ENCODE measurements at places on chromosomes 16 and 17.
A peak's percentile ranks its signal among the peaks of the same experiment; 100 is the strongest.

GRCh38 chr17:61448042-61448441, 4.2 kb upstream of the TBX4 start:
- DNase-seq, result no peak

DNA sequence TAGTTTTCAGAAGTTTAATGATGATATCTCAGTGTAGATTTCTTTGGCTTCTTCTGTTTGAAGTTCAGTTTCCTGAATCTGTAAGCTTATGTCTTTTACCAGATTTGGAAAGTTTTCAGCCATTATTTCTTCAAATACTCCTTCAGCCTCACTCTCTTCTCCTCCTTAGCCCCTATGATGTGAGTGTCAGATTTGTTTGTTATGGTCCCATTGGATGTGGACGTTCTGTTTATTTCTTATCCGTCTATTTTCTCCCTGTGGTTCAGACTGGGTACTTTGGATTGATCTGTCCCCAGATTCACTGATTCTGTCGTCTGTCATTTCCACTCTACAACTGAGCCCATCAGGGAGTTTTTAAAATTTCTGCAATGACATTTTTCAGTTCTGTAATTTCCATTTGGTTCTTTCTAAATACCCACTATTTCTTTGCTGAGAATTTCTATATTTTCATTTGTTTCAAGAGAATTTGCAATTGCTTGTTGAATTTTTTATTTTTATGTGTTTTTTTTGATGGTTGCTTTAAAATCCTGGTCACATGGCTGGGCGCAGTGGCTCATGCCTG, 110.9 kb downstream of the SEC14L1 start:
- DNase-seq, result no peak

DNA sequence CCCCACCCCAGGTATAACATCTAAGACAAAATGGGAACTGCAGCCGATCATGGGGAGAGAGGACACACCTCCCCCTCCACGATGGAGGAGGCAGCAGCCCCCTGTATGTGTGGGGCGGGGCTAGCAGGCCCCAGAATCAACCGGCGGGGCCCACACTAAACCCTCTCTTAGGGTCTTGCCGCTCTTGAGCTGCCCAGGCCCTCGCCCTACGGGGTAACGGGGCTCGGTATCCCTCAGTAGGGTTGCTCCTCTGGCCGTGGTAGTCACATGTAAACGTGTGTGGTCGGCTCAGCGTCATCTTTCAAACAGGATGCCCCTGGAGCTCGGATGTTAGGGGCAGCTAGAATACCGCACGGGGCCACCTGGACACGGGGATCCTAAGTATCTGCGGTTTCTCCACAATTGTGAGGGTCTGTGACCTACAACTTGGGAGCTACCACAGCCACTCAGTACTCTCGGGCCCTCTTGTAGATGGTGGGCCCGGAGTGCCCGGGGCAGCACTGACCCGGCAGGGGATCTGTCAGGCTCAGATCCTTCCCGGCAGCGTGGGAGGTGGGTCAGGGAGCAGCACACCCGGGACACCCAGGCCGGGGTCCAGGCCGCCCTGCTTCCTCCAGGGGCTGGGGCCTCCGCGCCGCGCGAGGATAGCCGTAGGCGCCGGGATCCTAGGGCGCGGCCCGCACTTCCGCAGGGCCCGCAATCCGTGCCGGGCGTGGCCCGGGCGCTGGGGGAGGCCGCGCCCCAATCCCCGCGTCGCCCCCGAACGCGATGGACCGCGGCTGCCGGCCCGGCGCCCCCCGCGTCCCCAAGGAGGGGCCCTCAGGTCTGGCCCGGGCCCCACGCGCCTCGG, 781 bp downstream of the ARHGDIA start:
- DNase-seq, result peak; percentile 44

- DNase-seq, result no peak
Measured at GRCh38 chr16:3007957-3008689, 4.6 kb upstream of the CLDN9 start.

- peak; percentile 68 for DNase-seq
Measured at GRCh38 chr17:64306850-64307463, 43.9 kb upstream of the TEX2 start.

DNA sequence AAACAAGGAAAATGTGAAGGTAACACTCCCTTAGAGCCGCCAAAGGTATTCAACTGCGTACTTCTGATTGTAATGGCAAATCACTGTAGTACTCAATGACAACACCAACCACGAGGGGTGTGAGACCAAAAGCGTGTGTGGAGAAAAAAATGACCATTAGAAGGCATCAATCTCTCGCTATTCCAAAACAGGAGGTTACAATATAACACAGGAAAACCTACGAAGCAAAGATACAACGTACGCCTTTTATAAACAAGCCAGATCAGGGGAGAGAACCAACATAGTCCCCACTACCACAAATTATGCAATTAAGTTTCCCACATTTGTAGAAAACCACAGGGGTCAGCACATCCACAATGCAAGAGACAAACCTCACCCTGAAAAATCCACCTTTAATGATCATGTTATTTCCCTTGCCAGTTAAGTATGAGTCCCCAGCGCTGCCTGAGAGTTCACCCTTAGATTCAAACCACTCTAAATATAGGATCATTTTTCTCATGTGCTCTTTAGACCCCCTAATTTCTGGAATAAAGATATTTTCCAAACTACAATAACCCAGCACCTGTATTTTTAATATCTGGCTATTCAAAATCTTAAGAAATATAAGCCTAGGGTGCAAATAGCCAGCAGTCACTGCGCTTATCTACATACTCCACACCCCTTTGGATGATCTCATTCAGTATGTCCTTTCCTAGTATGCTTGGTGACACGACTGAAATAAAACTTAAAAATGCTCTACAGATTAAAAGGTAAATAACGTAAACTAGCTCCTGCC, 12.4 kb downstream of the TEX14 start:
- no peak for DNase-seq

DNA sequence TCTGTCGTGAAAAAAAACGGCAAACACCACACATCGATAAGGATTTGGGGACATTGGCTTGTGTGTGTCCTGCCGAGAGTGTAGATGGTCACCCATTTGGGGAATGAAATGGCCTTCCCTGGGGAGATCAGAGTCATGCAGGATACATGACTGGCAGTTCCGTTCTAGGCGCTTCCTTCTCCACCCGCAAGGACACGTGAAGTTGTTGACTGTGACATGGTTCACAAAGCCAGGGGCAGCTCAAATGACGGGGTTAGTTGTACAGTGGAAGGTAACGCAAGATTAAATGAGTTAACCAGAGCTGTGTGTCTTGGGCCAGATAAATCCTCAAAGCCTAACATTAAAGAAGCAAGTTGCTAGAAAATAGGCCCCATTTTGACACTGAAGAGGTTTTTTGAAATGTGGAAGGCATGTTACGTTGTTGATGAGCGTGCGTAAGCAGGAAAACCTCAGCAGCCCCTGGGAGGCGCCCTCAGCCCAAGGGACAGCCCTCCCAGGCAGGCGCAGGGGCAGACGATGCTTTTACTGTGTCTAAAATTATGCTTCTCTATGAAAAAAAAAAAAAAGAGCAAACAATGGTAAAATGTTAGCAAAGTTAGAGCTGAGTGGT, 35.9 kb upstream of the CHMP6 start:
- DNase-seq, result no peak

GRCh38 chr17:64150237-64151015, 20.5 kb upstream of the ERN1 start:
- DNase-seq, result no peak

DNA sequence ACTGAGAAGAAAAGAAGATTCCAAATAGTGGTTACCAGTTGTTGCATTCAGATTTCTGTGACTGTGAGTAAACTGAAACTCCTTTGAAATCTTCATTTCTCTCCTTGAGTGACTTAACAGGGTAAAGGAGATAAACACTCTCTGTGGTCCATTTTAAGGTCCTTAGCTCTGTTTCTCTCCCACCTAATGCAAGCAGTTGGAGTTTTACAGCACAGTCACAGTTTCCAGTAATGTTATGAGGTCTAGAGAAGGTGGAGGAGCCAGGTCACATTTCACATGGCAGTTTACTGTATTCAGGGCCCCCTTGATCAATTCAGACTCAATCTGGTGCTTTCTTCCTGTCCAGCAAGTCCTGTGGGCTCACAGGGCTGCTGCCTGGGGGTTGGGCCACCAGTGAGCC, 32.2 kb upstream of the SLC12A3 start:
- DNase-seq, result no peak

GRCh38 chr17:75811174-75811573, 26.6 kb downstream of the UNK start:
- no peak for DNase-seq

- no peak for DNase-seq
Measured at GRCh38 chr16:49281480-49281842, at the start of gene CBLN1. CBLN1 (minus strand) TSS chr16:49281838; CDS start chr16:49281465, 373 bp downstream.

- DNase-seq, result no peak
Measured at GRCh38 chr16:24838554-24839266, 7.1 kb upstream of the SLC5A11 start.

DNA sequence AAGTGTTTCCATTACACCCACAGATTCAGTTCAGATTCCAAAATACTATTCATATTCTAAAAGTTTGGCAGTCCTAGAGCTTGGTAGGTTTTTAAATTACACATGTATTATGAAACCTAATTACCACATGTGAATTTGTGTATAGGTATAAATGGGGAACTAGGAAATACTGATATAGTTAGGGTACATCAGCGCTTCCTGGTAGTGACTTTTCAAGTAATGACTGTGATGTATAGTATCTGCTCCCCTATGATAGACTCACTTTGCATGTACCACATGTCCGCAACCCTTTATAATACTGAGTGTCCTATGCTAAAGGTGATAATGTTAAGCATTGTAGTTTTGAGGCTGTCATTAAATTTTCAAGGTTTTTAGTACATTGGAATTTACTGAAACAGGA, 22.9 kb downstream of the CDK12 start:
- no peak for DNase-seq

DNA sequence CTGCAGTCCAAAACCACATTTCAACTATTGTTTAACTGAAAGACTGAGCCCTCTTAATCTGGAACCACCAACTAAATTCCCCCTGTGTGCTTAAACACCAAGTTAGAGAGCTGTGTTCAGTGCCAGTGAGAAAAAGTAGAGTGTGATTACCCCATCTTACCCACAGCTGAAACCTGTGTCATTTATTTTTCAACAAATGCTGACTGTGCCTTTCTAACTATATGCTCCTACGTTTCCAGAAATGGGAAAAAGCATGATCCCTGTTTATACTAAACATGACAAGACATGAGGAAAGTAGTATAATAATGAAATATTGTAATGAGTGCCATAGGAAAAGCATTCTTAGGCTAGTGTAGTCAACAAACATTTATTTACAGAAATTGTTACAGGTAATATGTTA, 7.4 kb upstream of the TOX3 start:
- no peak for DNase-seq

DNA sequence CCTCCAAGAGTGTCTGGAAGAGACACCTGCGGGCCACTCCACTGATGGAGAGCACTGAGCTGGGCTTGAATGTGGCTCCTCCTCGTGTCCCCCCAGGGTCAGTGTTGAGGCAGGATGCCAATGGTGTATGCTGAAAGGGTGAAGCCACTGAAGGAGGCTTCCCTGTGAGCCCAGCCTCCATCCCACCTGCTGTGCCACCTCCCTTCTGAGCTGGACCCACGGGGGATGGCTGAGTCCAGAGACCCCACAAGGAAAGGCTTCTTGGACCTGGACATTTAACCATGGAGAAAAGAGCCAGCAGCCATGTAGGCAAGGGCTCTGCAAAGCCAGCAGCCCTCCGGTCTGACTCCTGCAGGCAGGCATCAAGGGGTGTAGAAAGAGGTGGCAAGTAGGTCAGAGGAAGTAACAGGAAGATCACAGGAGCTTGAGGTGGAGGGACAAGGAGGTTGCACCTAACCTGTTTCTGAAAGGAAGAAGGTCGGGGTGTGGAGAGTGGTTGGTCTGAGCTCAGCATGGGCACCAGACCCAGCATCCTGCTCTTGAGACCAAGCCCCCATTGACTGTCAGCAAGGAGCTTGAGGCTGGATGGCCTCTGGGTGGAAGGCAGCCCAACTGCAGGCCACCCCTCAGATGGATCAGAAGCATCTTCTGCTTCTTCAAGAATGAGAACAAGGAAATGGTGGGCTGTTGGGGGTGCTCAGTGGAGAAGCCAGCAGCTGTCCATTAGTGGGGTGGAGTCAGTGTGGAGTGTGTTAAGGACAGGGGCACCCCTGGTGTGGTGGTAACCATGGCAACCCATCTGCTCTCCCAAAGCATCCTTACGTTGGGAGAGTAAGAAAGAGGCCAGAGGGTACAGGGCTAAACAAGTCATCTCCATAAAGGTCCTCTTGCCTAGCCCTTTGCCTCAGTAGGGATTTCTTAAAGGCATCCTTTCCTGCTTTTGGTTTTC, 80.7 kb downstream of the PLD6 start:
- DNase-seq, result no peak

DNA sequence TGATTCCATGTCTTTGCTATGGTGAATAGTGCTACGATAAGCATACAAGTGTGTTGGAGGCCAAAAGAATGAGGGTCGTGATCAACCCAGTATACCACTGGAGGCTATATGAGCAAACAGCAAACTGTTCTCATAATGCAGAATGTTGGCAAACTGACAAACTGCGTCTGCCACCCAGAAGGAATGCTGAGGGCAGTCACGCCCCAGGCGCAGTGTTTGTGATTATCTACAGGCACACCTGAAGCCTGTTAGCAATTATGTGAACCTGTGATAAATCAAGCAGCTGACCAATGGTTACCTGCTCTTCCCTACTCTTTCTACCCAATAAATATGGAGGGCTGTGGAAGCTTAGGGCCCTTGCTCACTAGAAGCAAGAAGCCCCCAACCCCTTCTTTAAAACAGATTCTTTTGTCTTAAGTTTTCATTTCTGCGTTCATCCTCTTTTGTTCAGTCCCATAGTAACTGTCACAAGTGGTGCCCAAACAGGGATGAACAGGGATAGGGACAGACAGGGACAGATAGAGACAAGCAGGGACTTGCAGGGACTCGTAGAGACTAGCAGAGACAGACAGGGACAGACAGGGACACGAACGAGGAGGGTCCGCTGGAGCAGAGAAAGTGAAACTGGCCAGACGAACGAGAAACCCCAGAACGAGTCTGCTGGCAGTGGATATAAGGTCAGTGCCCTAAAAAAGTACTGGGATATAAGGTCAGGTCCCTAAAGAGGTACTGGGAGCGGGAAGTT, 25.1 kb downstream of the CD300LG start:
- DNase-seq, result no peak

DNA sequence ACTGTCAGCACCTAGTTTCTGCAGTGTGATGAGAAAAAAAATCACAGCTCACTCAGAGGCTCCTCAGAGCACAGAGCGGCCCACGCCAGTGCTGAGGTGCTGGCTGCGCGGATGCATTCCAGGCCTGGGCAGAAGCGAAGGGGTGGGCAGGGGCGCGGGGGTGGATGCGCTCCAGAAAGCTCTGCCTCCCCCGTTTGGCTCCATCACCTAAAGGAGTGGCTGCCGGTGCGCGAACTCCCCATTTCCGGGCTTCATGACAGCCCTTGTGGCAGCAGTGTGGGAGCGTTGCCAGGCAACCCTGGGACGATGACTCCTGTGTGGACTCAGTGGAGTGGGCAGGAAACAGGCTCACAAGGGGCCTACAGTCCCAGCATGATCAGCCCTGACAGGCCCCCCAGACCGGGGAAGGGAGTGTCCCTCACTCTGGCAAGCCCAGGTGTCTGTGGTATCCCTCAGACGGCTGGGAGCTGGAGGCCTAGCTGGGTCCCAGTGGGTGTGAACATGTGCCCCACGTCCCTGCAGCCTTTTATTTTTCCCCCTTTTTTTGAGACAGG, 32.8 kb upstream of the NUDT16L1 start:
- DNase-seq, result peak; percentile 75

GRCh38 chr17:6555331-6556120, 829 bp downstream of the PITPNM3 start:
- no peak for DNase-seq

- DNase-seq, result no peak
Measured at GRCh38 chr17:72142614-72143013, 21.8 kb downstream of the SOX9 start.

GRCh38 chr17:81459864-81460263, 52.7 kb downstream of the ACTG1 start:
- no peak for DNase-seq

All from CD4-positive, alpha-beta T cell (primary cell).